A549 (cell line): ENCODE measurements at places on chromosomes 12 and 14. TPM values are rescaled to one million over a fixed set of nuclear protein-coding genes. Genes with fewer than 3 reads are reported as not detected.

Gene POU6F1
- polyA plus RNA-seq = 0.58 to 0.92 TPM (median 0.77 TPM) in 3 replicates

Gene SLC25A47
- polyA plus RNA-seq = not detected in 3 replicates

Gene RHNO1
- polyA plus RNA-seq = 35.7 to 37.6 TPM (median 37.1 TPM) in 3 replicates

Gene NPAS3
- not detected in 3 replicates for polyA plus RNA-seq

DNA sequence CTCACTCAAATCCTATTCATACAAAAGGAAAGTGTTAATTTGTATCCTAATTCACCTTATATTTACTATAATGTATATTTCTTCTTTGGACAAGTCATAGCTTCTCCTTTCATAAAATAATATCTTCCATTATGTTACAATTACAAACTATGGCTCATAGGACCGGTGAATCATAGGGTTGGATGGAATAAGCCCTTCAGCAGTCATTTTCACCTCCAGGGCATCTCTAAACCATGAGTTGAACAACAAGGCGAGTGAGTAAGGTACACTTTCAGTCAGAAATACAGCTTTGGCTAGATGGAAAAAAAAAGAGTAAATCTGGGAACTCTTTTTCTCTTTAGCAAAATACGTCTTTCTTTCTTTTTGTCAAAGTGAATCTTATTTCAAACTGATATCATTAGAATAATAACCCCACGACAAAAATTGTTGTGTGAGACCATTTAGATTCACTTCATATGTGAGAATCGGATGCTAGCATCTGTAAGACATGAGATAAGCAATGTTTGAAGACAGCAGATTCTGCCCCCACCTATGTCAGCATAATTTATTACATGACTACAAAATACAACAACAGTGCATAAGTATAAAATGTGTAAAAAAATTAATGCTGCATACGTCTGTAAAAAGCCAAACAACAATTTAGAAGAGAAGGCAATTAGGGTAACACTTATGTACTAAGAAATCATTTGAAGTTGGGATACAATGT, 184.4 kb upstream of the SLC38A2 start:
- peak; percentile 27 for DNase-seq

GRCh38 chr14:102964152-102964730, 41.8 kb downstream of the AMN start:
- no peak for DNase-seq

Gene B3GNT4
- polyA plus RNA-seq = 0.55 to 1.2 TPM (median 0.73 TPM) in 3 replicates

DNA sequence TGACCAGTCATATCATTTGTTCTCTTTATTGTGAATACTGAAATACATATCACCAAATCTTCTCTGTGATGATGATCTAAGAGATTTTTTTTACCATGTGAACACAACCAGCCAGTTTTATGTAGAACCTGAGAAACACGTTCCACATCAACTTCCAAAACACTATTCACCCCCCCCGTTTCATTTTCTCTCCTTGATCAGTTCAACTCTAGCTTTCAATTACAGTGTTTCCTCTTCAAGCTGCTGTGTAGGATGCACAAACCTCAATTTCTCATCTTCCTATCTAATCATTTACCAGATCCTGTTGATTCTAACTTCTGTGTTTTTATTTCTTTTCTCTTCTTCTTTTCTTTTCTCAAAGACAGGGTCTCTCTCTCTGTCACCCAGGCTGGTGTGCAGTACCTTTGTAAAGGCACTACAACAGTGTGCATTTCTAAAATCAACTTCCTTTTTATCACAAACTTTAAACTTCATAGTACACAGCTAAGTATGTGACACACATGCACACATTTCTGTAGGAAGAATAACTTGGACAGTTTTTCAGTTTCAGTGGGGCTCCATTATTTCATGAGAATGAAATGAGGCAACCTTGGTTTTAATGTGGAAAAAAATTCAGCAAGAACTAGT, 149.9 kb upstream of the FBXO33 start:
- no peak for DNase-seq

DNA sequence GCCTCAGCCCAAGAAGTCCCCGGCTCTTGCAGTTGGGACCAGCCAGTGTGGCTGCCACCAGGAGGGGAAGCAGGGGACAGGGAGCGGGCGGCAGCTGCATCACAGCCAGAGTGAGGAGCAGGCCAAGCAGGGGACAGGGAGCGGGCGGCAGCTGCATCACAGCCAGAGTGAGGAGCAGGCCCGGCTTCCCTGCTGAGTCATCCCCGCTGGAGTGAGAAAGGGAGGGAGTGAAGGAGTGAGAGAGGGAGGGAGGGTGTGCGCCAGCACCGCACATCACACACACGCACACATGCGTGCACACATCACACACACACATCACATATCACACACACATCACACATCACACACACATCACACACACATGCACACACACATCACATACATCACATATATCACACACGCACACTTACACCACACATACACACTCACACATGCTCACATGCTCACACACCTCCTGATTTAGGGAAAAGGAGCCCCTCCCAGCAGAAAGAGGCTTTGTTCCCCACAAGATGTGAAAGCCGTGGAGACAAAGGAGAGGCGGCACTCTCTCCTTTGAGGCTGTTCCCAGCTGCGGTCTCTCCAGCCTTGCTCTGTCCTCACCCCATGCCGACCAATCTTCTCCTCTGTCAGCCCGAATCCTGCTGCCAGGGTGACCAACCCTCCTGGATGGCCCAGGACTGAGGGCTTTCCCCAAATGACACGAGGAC, 16.7 kb upstream of the ZDHHC22 start:
- no peak for DNase-seq

GRCh38 chr12:58117201-58117600, 175.8 kb downstream of the ATP23 start:
- no peak for DNase-seq

Gene SLC5A8
- polyA plus RNA-seq = not detected in 3 replicates

DNA sequence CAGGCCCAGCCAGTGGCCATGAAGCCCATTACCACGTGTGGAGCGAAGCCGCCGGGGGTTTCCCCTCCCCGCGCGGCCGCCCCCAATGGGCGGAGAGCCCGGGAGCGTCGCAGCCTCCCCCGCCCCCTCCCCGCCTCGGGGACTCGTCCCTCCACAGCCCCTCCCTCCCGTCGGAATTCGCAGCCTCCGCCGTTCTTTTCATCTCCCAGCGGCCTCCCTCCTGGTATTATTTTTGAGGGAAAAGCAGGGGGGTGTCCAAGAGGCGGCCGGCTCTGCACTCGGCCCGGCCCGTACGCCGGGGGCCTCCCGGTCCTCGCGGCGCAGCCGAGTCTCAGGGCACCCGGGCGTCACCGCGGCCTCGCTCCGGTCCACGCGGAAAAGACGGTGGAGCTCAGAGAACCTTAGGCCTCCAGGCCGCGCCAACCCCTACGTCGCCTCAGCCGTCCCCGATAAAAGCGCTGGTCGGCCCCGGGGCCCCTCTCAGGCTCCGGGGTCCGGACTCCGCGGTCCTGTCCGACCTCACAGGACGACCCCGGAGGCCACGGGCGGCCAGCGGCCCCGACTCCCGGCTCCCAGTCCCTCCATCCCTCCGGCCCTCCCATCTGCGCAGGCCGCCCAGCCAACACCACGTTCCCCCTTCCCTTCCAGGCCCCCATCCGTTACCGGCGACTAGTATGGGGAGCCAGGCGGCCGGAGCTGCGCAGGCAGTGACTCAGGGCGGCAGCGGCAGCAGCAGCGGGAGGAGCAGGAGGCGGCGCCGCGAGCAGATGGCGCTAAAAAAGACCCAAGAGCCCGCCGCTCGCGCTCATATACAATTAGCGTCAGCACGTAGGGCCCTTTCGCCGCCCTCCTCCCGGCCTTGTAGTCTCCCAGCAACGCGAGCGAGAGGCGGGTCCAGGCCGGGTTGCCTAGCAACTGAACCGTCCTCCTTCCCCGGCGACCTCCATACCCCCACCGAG, at the start of gene NAP1L1:
TSS of gene NAP1L1 (minus strand) at position 782 of the 959 bp plus-strand sequence. CDS start 10,466 bp downstream, outside the sequence.
- peak; percentile 99 for DNase-seq

Gene E2F7
- polyA plus RNA-seq = 4.1 to 5.4 TPM (median 5.0 TPM) in 3 replicates

- DNase-seq = no peak
These were observed 35.1 kb upstream of the ACTN1 start for GRCh38 chr14:69013943-69014782.

DNA sequence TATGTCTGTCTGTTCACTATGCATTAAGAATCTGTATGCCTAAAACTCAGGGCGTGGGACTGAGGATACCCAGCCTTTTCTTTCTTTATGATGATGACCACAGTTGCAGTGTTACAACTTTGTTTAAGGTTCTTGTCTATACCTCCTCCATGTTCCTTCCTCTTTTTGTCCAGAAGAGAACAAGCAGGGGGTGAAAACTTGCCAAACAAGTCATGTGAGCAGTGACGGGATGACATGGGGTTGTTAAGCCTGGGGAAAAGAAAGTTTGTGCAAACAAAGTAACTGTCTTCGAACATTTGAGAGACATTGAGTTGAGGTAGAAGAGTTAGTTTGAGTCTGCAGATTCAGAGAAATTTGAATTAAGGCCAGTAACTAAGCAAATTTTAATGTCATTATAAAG, 505.5 kb downstream of the NPAS3 start:
- no peak for DNase-seq
